ENCODE measurements at places on chromosomes 2 and 18.

- DNase-seq: no peak
Measured at GRCh38 chr2:75146606-75147332, 52.6 kb downstream of the TACR1 start.

- DNase-seq: no peak
Measured at GRCh38 chr18:25608091-25608490, 256.1 kb upstream of the ZNF521 start.

DNA sequence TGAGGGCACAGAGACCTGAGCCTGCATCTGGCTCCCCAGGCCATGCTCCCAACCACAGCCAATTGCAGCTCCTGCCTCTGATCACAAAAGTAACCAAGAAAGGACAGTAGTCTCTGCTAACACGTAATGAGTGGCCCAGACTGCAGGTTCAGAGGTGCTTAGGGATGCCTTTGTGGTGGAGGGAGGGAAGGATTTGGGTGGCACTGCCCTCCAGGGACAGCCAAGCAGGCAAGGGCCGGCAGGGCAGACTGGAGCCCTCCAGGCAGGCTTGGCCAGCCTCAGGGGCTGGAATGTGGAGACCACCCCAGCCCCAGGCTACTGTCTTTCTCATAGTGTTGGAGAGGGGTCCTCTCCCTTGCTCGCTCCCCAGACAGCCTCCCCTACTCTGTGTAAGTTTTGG is 114.5 kb upstream of the SMAD2 start:
- no peak for DNase-seq

DNA sequence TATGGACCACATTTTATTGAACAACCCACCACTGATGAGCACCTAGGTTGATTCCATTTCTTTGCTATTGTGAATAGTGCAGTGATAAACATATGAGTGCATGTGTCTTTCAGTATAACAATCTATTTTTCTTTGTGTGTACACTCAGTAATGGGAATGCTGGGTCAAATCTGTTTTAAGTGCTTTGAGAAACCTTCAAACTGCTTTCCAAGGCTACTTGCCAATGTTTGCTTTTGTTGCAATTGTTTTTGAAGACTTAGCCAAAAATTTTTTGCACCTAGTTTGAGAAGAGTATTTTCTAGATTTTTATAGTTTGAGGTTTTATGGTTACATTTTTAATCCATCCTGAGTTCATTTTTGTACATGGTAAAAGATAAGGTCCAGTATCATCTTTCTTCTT is 587.4 kb upstream of the SETBP1 start:
- DNase-seq: no peak

GRCh38 chr2:96753661-96754282 is 6.9 kb upstream of the CNNM4 start:
- no peak for DNase-seq

DNA sequence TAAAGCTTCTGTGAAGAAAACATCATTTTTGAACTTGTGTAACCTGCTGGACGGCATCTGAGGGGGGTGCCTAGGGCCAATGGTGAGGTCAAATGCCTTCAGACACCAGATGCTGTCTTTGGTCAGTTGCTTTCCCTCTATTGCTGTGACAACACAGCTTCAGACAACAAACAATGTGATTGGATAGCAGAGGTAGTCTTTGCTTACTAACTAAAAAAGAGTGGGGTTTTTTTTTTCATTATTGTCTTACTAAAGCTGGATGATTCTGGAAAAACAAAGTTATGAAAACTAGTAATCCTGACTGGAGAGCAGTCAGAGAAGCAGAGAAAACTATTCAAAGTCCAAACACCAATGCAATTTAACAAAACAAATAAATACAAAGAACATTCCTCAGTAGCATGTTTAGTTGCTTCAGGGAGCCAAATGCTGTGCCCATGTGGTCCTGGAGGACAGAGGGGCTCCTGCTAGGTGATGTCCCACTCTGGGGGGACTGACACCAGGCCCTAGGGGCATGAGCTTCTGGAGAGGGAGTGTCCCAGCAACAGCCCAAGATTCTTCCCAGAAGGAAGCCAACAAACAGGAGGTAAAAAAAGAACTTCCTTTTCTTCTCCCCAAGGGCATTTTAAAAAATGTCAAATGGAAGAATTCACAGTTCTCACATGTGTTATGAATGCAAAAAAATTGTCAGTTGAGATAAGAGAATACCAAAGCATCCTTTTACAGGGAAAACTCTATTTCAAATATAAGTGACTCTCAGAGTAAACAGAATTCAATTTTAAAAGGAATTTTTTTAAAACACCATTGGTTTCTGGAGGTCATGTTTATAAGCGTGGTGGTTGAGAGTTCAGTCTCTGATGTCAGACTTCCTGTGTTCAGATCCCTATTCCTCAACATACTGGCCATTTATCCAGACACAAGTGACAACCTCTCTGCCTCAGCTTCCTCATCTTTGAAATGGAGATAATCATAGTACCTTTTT is 181.1 kb upstream of the PGAP1 start:
- DNase-seq: no peak

All from activated CD4-positive, alpha-beta T cell treated with anti-CD3 and anti-CD28 coated beads, Interleukin-2, amount 10 ng/mL, durations not matched to agents 7 days and 5 days (primary cell).